ENCODE measurements at places on chromosomes 2 and 18.
A peak's percentile ranks its signal among the peaks of the same experiment; 100 is the strongest.

GRCh38 chr2:155895016-155895415 is 437.5 kb downstream of the NR4A2 start:
- no peak for DNase-seq

- DNase-seq, result no peak
These were observed 24.3 kb downstream of the STAT4 start for GRCh38 chr2:191126386-191127085.

DNA sequence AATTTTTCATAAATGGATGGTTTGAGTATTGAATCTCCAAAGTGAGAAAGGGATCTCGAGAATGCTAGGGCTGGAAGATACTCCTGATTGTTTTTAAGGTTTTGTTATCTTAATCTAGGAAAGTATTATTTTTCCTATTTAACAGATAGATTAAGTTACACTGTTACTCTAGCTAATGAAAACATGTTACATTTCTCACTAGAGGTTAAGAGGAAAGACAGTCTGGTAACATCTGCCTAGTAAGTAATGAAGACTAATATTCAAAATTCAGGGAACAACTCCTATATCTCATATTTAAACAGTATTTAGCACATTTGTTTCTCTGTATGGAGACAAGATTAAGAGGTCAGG is 2.0 kb downstream of the GALNT3 start:
- DNase-seq, result no peak

- DNase-seq, result no peak
These were observed 603 bp downstream of the ATAD2B start for GRCh38 chr2:23926290-23926749.

DNA sequence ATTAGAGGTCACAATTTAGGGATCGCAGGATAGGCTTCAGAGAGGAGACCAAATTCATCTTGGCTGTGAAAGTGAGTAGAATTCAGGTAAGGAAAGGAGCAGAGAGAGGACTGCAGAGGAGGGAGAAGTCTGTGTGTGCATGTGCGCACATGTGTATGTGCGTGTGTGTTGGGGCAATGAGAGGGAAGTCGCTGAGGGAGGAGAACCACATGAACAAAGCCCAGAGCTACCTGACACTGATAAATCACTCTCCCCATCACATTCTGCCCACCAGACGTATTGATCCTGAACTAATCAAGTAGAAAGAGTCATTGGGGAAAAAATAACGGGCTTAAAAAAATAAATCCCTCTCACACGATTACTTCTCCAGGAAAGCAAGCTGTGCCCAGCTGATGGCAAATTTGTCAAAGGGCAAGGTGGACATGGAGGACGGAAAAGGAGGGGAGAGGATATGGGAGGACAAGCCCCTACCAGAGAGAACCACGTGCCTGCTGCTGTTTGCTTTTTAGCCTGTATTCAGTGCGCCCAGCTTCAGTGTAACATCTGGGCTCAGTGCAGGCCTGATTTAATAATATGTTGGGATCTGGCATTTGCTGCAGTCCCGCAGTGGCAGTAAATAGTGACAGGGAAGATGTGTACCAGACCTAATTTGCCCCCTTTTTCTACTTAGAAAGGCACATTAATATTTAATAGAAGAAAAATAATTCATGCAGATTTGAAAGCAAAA is 307.5 kb downstream of the C1D start:
- DNase-seq, result no peak

DNA sequence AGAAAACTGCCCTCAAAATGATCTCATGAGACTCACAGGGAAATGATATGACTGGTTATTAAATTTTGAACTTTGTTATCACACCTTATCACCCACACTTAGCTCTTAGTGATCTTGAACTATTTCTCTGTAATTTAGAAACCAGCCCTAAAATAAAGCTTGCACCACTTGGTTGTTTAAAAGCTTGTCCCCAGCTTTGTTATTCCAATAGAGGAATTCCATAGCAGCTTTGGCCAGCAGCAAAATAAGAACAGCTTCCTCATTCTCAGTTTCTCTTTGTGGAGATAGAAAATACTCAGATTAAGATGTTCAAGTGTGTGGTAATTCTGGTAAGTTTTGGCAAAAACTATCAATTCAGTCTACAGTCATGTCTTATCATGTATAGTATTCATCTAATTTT is 54.4 kb upstream of the CCDC68 start:
- DNase-seq, result no peak

DNA sequence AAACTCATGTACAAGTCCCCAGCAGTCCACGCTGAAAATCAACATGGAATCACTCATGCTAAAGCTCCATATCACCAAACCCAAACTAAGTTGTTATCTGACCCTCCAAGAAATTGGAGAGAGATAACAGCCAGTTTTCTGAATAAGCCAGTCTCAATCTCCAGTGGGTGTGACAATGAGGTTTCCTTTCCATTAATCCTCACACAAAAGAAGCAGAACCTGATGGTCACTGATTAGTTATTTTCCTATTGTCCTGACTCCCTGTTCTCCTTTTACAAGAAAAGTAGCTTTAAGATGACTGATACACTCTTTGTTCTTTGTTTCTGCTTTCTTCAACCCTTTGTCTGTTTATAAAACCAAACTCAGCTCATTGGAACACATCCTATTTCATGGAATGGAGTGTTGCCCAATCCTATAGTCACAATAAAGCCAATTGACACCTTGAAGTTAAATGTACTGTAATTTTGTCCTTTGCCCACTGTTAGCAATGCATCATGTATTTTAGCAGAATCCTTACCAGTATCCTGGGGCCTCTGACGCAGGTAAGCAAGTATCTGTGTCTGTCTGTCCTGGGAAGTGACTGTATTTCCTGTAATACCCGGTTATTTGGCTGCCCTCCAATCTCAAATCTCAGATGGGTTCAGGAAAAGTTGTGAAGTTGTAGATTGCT is 30.6 kb upstream of the SH3RF3 start:
- DNase-seq, result no peak

- DNase-seq, result no peak
These were observed 136.1 kb downstream of the ICOS start for GRCh38 chr2:204072443-204073324.

- no peak for DNase-seq
These were observed 187.0 kb downstream of the AGPS start for GRCh38 chr2:177579486-177580036.

GRCh38 chr18:44887227-44887631 is 206.5 kb downstream of the SETBP1 start:
- no peak for DNase-seq

DNA sequence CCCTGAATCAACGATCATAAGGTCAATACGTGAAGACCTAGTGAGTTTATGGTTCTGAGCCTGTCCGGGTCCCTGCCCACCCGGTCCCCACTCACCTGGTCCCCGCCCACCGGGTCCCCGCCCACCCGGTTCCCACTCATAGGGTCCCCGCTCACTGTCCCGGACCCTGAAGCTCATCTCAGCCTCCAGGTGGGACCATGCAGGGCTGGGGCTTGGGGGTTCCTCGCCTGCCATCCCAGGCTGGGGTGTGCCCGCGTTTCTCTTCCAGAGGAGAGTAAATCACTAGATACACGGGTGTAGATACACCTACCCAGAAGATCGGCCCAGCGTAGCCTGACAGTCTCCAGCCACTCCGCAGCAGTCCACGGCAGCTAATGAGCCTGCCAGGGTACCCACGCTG is 131.5 kb downstream of the MBP start:
- DNase-seq, result no peak

DNA sequence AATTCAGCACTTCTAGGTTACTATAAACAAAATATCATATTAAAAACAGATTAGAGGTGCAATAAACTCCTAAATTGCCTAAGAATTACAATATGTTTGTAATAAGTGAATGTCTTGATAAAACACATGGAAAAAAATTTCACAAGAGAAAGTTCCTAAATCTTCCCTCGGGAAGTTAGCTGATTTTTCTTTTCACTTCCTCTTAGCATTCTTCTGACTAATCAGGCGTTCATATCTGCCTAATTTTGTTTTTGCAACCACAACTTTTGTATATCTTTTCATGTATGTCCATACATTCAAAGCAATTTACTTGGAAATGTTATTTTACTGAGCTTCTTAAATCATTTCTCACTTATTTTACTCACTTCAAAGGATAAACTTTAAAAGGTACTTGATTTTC is 88.5 kb downstream of the RTTN start:
- no peak for DNase-seq

DNA sequence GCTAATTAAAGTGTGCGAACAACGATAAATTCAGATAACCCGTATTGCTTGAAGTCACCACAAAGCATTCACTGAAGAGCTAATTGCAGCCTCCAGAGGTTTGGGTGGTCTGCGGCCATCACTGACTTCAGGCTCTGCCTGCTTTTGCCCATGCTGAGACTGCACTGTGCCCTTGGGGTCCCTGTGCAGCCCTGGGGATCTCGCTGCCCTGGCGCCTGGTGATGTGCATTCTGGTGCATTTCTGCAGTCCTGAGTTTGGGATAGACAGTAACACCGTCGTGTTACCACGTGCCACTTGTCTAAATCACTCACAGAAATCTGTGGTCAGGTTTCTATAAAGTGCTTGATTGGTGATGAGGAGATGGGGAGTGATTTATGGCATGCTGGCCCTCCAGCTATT is 27.6 kb downstream of the LDLRAD4 start:
- DNase-seq, result no peak

- no peak for DNase-seq
These were observed 522.0 kb downstream of the SPAG16 start for GRCh38 chr2:213806125-213806726.

- no peak for DNase-seq
These were observed 67.6 kb upstream of the ZCCHC2 start for GRCh38 chr18:62455222-62455621.

GRCh38 chr2:217168496-217168895 is 308.6 kb upstream of the TNP1 start:
- no peak for DNase-seq

DNA sequence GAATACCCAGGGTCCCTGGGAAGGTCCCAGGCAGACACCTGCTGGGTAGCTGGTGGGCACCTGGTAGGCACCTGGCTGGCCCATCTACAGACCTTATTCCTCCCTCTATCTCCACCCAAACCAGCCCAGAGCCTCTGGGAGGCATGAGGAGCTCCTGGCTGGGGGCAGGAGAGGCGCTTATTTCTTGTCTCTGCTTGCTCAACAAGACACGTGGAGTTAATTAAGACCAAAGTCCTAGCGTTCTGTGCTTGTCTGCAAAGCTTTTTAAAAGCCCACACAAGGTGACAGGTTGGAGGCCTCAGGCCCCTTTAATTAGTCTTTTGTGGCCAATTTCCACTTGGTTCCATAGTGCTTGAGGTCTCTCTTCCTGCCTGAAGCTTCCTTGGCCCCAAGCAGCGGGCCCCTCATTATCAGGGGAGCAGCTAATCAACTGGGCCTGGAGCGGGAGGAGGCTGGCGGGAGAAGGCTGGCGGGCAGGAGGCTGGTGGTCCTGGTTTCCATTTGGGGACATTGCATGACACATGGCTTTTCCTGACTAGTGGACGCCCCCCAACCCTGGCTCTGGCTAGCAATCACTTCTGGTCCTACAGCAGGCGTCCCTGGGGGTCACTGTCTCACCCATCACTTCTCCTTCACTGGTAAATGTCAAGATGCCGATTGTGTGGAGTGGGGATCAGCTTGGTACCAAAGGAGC is 65.4 kb upstream of the HDAC4 start:
- DNase-seq, result no peak

DNA sequence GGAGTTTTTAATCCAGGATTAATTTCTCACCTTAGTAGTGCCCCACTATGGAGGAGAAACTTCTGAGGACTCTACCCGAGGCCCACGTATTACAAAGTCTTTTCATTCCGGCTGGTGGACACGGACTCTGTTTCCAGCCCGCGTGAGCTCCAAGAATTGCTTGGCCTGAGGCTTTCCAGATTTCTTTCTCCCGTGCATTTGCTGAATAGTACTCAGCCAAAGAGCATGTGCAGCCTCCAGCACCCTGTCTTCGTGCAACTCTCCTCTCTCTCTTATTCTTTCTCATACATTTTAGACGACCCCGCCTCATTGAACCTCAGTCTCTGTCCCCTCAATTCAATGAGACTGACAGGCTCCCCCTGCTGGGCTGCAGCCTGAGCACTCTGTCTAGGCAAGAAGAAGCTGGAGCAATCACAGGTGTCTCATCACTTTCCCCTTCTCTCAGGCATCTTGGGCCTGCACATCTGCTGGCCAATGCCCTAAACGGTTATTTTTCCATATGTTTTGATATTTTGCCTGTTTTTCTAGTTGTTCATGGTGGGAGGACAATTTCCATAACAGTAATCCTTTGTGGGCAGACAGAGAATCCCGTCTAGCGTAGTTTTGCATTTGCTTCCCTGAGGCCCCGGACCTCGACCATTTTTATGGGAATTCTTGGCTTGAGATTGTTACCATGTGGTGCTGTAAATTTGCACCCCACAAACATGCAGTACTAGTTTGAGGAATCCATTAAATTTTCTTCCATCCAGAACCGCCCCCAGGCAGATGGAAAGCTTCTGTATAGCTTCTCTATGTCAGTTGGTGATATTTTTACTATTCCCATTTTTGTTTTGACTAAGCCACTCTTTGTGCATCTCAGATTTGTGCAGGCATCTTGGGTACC is 50.1 kb upstream of the LPIN2 start:
- peak; percentile 59 for DNase-seq

GRCh38 chr2:98445177-98445682 is 572 bp downstream of the INPP4A start:
- DNase-seq, result no peak

- DNase-seq, result no peak
These were observed 5.3 kb downstream of the NRP2 start for GRCh38 chr2:205687641-205687956.

GRCh38 chr2:62657783-62658182 is 47.7 kb upstream of the EHBP1 start:
- no peak for DNase-seq

- no peak for DNase-seq
These were observed 134.5 kb downstream of the LRRTM1 start for GRCh38 chr2:80169811-80170594.

- no peak for DNase-seq
These were observed 71.8 kb downstream of the CMPK2 start for GRCh38 chr2:6793913-6794312.

DNA sequence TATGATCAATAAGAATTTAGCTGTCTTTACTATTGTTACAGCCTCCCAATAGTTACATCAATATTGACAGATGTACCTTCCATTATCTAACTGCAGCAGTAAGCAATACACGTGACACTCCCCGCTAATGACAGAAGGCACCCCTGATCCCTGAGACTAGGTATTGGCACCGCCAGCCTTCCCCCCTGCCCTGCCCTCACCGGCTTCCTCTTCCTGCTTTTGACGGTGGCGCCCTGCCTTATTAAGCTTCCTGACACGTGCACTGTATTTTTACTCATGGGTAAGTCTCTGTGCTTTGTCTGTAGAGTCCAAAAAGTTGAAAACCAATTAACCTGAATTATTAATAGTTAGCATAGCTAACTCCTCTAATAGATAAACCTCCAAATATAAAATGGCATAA is 223.5 kb downstream of the EIPR1 start:
- no peak for DNase-seq

GRCh38 chr18:50080932-50081560 is 113.9 kb downstream of the MYO5B start:
- no peak for DNase-seq

GRCh38 chr18:13461936-13462335 is 243.4 kb downstream of the LDLRAD4 start:
- no peak for DNase-seq

DNA sequence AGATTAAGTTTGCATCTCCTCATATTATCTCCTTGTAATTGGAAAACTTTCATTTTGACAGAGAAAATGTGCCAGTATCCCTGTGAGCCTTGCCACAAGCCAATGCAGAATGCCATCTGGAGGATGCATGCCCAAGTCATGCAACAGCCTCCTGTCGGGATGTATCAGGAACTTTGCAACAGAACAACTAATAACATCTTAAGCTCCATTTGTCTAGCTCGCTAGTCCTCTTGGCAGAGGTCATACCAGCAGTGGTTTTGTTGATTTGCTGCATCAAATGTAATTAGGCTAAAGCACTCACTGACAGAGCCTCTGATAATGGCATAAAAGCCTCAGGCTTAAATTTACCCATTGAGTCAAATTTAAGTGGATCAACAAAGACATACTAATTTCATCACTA is 125.8 kb downstream of the UBE2E3 start:
- no peak for DNase-seq
